Naive thymus-derived CD8-positive, alpha-beta T cell (primary cell): ENCODE measurements at places on chromosomes 7 and 10. TPM values are rescaled to one million over a fixed set of nuclear protein-coding genes. Genes with fewer than 3 reads are reported as not detected.

Gene RGR
- total RNA-seq: not detected

Gene LRRC17
- not detected for total RNA-seq

Gene MOGAT3
- total RNA-seq: not detected

Gene NEBL
- 0.26 TPM for total RNA-seq

Gene ZPBP
- not detected for total RNA-seq

Gene EN2
- total RNA-seq: not detected

DNA sequence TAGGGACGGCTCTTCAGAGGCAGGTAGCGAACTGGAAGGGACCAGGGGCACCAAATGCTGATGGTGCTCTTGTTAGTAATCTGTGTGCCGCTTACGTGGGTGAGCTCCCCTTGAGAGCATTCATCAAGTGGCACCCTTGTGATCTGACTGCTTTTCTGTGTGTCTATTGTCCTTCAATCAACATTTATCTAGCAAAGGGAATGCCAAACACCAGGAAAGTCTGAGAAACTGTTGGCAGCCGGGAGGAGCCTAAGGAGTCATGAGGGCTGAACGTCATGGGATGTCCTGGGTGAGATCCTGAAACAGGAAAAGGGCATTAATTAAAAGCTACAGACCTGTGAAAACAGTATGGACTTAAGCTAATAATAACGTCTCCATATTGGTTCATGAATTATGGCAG, 733.1 kb downstream of the TYW1 start:
- no peaks in the 10 kb centered on the region for H3K4me1 ChIP-seq
- no peaks in the 10 kb centered on the region for H3K27me3 ChIP-seq

GRCh38 chr10:29966269-29966668, 93.1 kb downstream of the JCAD start:
- H3K36me3 ChIP-seq: no peaks in the 10 kb centered on the region
- DNase-seq: no peak
- no peak overlapping the region for H3K4me3 ChIP-seq

DNA sequence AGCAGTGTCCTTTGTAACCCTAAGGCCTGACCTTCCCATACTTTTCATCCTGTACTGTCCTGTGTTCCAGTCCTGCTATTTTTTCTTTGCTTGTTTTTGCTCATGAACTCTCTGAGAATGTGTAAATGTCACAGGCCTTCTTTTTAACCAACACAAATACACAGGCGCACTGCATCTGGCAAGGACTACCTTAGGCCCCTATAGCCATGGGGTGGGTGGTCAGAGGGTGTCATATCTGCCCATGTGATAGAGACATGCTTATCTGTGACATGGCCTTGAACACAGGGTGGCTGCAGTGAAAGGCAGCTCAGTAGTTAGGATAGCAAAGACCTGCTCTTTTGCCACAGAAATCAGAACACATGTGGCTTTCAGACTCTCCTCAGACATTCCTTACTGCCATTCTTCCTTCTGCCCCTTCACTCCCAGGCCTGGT, 3.9 kb upstream of the MBL2 start:
- no peak overlapping the region for H3K27ac ChIP-seq
- no peak for DNase-seq
- no peak overlapping the region for H3K4me3 ChIP-seq
- peaks cover 2% of the 10 kb centered on the region for H3K27me3 ChIP-seq

- H3K4me3 ChIP-seq: no peak overlapping the region
- no peaks in the 10 kb centered on the region for H3K36me3 ChIP-seq
- no peak for DNase-seq
- H3K27me3 ChIP-seq: peaks cover 5% of the 10 kb centered on the region
Observed at GRCh38 chr7:112494656-112495055, 13.9 kb downstream of the LSMEM1 start.

DNA sequence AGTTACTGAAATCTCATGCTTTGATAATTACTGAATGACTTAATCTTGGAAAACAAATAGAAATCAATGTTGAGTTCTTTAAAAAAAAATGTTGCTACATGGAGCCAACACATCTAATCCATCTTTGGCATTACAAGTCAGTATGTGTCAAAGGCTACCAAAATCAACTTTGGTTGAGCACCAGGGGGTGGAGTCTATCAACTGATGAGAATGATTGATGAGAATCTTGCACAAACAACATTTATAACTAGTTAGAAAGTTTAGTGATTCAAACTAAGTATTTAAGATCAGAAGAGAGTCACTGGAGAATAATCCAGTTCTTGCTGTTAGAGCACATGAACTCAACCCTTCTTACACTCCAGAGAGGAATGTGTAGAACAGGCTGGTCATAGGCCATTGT, 70.5 kb upstream of the LRRC17 start:
- no peaks in the 10 kb centered on the region for H3K27me3 ChIP-seq
- H3K36me3 ChIP-seq: peaks cover 13% of the 10 kb centered on the region
- no peak overlapping the region for H3K4me3 ChIP-seq
- H3K4me1 ChIP-seq: no peaks in the 10 kb centered on the region

DNA sequence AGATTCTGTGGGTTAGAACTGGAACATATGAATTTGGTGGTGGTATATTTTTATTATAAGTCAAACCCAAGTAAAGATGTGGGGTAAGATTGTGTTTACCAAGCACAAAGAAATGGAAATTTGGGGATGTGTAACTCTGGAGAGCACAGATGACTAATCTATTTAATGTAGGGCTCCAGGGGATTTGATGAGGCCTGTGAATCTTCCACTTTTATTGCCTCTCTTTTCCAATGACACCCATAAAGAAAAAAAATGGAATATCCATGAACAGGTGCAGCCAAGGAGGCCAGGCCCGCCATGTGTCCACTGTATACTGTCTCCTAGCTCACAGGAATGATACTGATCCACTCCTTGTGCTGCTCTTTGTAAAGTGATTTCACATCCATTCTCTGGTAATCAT, 2.8 kb downstream of the SRGN start:
- no peaks in the 10 kb centered on the region for H3K36me3 ChIP-seq
- peaks cover 67% of the 10 kb centered on the region for H3K4me1 ChIP-seq
- DNase-seq: no peak

GRCh38 chr7:69603937-69604494, 5.7 kb downstream of the AUTS2 start:
- H3K27ac ChIP-seq: no peak overlapping the region
- H3K4me3 ChIP-seq: no peak overlapping the region
- H3K27me3 ChIP-seq: peaks cover 16% of the 10 kb centered on the region
- peaks cover 8% of the 10 kb centered on the region for H3K4me1 ChIP-seq
- peaks cover 2% of the 10 kb centered on the region for H3K36me3 ChIP-seq
- no peak for DNase-seq

DNA sequence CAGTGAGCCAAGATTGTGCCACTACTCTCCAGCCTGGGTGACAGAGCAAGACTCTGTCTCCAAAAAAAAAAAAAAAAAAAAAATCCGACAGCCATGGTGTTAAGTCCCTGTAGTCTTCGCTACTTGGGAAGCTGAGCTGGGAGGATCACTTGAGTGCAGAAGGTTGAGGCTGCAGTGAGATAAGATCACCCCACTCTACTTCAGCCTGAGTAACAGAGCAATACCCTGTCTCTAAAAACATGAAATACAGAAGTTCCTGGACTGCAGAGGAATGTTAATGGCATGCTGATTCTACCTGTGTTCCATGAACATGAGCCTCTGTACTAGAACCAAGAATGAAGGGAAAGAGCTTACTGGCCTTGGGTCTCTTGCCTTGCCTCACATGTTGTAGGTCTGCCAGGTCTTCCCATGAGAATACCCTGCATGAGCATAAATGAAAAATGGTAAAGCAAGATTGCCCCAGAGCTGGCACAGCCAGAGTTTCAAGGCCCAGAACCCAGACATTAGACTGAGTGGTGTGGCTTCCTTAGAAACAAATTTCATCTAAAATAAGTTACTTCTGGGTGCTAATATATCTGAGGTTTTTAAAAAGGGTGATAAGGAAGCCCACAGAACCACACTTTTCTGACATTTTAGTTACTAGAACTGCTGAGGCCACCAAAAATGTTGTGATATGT, 8.6 kb downstream of the YAE1 start:
- H3K4me1 ChIP-seq: peaks cover 6% of the 10 kb centered on the region
- H3K4me3 ChIP-seq: no peak overlapping the region
- no peak for DNase-seq
- no peaks in the 10 kb centered on the region for H3K36me3 ChIP-seq

GRCh38 chr7:35993113-35993512, 159.9 kb upstream of the EEPD1 start:
- no peak overlapping the region for H3K4me3 ChIP-seq
- no peaks in the 10 kb centered on the region for H3K27me3 ChIP-seq
- no peaks in the 10 kb centered on the region for H3K36me3 ChIP-seq
- DNase-seq: no peak
- no peak overlapping the region for H3K27ac ChIP-seq

DNA sequence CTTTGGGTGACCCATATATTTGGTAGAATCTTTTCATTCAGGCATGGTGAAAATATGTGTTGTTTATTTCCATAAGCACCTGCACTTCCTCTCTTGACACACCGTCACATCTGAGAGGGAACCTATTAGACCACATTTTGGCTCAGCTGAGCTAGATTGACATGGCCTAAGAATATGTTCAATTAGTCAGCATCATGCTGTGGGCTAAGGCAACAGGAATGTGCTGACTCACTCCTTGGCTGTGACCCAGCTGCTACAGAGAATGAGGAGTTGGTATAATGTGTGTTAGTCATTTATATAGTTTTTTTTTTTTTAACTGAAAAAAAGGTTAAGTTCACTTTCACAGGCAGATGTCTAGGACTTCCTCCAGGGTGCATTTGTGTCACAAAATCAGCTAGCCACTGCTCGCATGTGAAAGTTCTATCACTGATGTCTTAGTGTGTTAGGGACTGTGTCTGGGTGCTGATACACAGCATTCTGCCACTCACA, 180.6 kb downstream of the SEMA3E start:
- DNase-seq: no peak
- no peak overlapping the region for H3K4me3 ChIP-seq
- no peaks in the 10 kb centered on the region for H3K27me3 ChIP-seq
- H3K4me1 ChIP-seq: no peaks in the 10 kb centered on the region

GRCh38 chr10:4343873-4344272, 482.1 kb upstream of the AKR1E2 start:
- H3K27ac ChIP-seq: no peak overlapping the region
- no peaks in the 10 kb centered on the region for H3K4me1 ChIP-seq
- H3K36me3 ChIP-seq: no peaks in the 10 kb centered on the region
- peaks cover 15% of the 10 kb centered on the region for H3K27me3 ChIP-seq

- no peak overlapping the region for H3K27ac ChIP-seq
- peaks cover 7% of the 10 kb centered on the region for H3K36me3 ChIP-seq
- no peaks in the 10 kb centered on the region for H3K27me3 ChIP-seq
Observed at GRCh38 chr10:74433993-74434392, 283.0 kb downstream of the ADK start.

DNA sequence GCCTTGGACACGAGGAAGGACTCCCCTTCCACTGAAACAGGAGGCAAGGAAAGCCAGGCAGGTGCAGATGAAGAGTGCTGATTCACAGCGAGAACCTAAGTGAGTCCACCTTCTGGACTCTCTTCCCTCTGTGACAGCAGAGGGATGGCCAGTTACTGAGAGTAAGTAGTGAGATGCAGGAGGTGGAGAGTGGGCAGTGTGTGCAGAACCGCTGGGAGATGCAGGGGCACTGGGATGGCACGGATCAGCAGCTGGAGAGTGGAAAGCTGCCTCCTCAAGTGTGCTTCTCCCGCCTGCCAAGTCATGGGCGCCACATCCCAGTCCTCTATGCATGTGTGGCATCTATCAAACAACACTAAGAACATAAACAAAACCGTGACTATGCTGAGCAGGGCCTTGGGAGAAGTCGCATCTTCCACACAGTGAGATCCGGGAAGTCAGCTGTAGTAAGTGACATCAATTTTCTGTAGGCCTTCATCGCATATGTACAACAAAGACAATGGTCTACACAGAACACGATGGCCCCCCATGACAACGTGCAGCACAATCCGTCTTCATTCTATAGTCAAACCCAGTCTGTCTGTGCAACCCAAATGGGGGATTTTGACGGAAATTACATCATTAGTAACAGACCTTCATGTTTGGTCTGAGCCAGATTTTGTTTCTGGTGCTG, 217.4 kb upstream of the KLF14 start:
- peaks cover 59% of the 10 kb centered on the region for H3K4me1 ChIP-seq
- H3K27ac ChIP-seq: no peak overlapping the region
- no peak for DNase-seq
- peaks cover 32% of the 10 kb centered on the region for H3K36me3 ChIP-seq
- H3K27me3 ChIP-seq: no peaks in the 10 kb centered on the region

DNA sequence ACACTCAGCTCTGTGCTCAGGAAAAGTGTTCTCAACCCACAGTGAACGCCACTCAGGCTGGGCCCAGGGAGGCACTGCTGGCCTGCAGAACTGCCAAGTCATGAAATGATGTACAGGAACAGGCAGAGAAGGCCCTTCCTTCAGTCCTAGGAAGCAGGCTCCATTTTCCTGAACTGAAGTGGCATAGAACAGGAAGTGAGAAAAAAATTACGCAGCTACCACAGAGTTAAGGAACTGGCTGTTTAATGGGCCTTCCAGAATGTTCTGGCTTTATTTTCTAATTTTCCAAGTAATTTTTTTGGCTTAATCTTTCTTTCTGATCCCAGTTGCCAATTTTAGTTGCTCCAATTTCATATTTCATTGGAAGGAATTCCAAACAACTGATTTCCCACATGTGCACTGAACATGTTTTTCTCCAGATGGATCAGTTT, 39.3 kb downstream of the LRRC18 start:
- no peak overlapping the region for H3K27ac ChIP-seq
- no peak for DNase-seq
- no peaks in the 10 kb centered on the region for H3K27me3 ChIP-seq
- H3K4me3 ChIP-seq: no peak overlapping the region
- no peaks in the 10 kb centered on the region for H3K4me1 ChIP-seq

DNA sequence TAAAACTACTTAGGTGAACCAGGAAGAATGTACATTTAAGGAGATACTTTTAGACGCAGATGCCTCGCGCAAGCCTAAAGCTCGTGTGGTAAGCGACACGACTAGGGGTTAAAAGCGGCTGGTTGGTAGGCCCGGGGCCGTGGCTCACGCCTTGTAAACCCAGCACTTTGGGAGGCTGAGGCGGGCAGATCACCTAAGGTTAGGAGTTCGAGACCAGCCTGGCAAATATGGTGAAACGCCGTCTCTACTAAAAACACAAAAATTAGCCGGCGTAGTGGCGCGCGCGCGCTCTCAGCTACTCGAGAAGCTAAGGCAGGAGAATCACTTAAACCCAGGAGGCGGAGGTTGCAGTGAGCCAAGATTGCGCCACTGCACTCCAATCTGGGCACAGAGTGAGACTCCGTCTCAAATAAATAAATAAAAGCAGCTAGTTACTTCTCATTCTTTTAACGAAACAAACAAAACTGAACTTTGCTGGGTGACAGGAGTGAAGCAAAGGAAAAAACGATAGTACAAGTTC, 879 bp downstream of the NUDT5 start:
- H3K36me3 ChIP-seq: peaks cover 30% of the 10 kb centered on the region
- peak overlapping the region; percentile 99 for H3K27ac ChIP-seq
- peaks cover 68% of the 10 kb centered on the region for H3K4me1 ChIP-seq
- H3K4me3 ChIP-seq: peak overlapping the region; percentile 99
- no peak for DNase-seq

- no peak for DNase-seq
- H3K4me1 ChIP-seq: no peaks in the 10 kb centered on the region
- no peaks in the 10 kb centered on the region for H3K36me3 ChIP-seq
- H3K27ac ChIP-seq: no peak overlapping the region
- no peak overlapping the region for H3K4me3 ChIP-seq
Observed at GRCh38 chr10:120051671-120052070, 159.1 kb downstream of the SEC23IP start.
